Activated CD4-positive, CD25-positive, alpha-beta regulatory T cell treated with anti-CD3 and anti-CD28 coated beads, Interleukin-2, amount 50 U/mL, for 24 hours (primary cell): ENCODE measurements at places on chromosomes 4 and X.

GRCh38 chr4:52586069-52586468 lies 73.0 kb downstream of the USP46 start:
- ATAC-seq = no peak

- ATAC-seq = no peak
These were observed 10.5 kb upstream of the TIGD2 start for GRCh38 chr4:89100853-89101252.

DNA sequence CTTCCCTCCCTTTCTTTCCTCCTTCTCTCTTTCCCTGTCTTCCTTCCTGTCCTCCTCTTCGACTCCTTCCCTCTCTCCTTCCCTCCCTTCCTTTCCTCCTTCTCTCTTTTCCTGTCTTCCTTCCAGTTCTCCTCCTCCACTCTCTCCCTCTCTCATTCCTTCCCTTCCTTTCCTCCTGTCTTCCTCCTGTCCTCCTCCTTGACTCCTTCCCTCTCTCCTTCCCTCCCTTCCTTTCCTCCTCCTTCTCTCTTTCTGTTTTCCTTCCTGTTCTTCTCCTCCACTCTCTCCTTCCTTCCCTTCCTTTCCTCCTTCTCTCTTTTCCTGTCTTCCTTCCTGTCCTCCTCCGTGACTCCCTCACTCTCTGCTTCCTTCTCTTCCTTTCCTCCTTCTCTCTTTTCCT lies 5.3 kb upstream of the PUDP start:
- no peak for ATAC-seq

DNA sequence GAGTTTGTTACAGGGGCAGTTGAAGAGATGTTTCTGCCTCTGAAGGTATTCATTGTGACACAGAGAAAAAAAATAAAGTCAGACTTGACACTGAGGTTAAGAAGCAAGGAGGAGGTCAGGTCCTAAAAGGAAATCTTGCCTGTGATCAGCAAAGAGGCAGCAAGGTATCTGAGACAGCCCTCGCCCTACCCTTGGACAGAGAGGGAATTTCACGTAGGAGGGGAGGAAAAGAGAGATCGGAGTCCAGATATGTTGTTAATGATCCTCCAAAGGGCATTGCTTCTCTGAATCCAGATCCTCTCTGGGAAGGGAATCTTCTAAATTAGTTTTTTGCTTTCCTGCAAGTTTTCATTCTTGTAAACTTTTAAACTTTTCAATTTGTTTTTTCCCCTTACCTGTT lies 15.3 kb upstream of the PRR27 start:
- no peak for ATAC-seq

- no peak for ATAC-seq
These were observed 47.4 kb upstream of the SOD3 start for GRCh38 chr4:24748023-24748422.

- no peak for ATAC-seq
These were observed 88.9 kb downstream of the GPR143 start for GRCh38 chrX:9676738-9677097.
